ENCODE measurements at places on chromosomes 4 and X.

- no peak for DNase-seq
These were observed 21.1 kb downstream of the KANTR start for GRCh38 chrX:53114864-53115549.

DNA sequence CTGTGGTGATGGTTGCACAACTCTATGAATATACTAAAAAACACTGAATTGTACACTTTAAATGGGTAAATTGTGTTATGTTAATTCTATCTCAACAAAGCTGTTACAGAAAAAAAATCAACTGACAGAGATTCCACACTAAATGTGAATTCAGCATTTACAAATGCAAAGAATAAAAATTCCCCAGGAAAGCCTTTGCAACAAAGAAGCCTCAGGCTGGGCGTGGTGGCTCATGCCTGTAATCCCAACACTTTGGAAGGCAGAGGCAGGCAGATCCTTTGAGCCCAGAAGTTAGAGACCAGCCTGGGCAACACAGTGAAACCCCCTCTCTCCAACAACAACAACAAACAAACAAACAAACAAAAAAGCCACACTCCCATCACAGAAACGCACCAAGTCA is 8.9 kb downstream of the BCLAF3 start:
- DNase-seq: no peak

- peak; percentile 23 for DNase-seq
These were observed 66.0 kb upstream of the TENM3 start for GRCh38 chr4:182177166-182177565.

DNA sequence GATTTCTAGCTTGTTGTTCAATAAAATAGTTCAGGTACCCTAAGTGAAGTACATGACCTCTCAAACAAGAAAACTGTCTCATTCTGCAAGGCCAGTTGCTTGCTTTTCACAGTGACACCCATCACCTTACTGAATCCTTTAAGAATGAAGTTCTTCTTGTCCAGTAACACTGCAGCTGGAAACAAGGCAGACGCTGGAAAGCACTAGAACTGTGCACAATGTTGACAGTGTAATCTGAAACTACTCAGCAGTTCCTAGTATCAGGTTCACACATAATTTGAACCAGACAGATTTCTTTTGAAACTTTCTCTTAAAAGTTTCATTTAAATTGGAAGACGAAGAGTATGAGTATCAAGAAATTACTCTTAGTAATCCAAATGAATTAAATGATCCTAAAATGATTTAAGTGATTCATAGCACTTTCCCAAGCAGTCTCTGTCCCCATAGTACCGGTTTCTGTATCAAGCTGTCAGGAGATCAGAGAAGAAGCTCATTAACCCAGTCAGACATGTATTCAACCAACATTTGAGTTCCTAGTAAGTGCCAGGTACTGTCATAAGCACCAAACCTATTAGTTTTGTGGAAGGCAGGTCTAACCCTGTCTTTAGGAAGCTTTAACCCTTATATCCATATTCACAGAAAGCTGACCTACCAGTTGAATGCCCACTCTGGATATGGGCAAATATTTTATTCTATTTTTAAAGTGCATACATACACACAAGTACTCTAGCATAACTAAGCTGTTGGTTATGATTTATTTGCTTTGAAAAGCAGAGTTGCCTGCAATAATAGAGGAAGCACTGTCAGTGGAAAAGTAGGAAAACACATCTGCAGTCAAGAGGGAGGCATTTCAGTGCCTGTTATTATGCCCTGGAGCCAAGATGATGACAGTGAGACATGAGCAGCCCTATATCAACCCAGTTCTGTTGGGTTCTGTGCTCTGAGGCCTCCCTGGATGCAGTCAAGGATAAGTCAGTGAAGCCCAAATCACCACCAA is 63.6 kb downstream of the PALLD start:
- DNase-seq: peak; percentile 57

- no peak for DNase-seq
These were observed 66.8 kb upstream of the LSM6 start for GRCh38 chr4:146108756-146109155.

DNA sequence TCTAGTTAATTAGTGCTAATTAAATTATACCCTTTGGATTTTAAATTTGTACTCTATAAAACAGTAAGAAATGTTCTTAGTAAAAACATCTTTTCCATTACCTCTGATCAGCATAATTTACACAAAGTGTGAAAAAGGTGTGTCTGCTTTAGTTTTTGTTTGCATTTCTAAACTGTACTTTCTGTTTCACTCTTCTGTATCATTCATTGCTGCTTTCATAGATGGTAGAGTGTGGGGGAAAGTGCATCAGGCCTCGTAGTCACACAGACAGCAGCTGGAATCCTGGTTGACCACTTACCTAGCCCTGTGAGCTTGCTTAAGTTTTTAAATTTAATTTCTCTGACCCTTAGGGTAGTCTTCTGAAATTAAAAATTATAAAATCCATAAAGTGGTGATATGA is 275.4 kb upstream of the PITX2 start:
- no peak for DNase-seq

DNA sequence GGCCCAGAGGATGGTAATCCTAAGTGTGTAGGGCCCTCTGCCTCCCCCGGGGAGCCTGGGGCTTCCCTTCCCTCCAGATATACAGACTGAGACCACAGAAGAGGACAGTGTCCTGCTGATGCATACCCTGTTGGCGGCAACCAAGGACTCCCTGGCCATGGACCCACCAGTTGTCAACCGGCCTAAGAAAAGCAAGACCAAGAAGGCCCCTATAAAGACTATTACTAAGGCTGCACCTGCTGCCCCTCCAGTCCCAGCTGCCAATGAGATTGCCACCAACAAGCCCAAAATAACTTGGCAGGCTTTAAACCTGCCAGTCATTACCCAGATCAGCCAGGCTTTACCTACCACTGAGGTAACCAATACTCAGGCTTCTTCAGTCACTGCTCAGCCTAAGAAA is 1.9 kb downstream of the TRO start:
- DNase-seq: no peak

DNA sequence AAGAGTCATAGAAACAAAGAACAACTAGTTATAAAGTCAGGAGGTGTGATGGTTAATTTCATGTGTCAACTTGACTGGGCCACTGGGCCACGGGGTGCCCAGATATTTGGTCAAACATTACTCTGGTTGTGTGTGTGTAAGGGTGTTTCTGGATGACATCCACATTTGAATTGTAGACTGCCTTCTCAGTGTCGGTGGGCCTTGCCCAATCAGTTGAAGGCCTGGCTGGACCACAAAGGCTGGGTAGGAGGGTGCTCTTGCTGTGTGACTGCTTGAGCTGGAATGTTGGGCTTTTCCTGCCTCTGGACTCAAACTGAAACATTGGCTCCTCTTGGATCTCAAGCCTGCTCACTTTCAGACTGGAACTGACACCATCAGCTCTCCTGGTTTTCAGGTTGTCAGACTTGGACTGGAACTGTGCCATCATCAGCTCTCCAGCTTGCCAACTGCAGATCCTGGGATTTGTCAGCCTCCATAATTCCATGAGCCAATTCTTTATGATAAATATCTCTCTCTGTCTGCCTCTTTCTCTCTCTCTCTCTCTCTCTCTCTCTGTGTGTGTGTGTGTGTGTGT is 41.4 kb downstream of the CLDN34 start:
- peak; percentile 42 for DNase-seq

GRCh38 chr4:71406459-71406963 is 67.7 kb downstream of the SLC4A4 start:
- peak; percentile 58 for DNase-seq

DNA sequence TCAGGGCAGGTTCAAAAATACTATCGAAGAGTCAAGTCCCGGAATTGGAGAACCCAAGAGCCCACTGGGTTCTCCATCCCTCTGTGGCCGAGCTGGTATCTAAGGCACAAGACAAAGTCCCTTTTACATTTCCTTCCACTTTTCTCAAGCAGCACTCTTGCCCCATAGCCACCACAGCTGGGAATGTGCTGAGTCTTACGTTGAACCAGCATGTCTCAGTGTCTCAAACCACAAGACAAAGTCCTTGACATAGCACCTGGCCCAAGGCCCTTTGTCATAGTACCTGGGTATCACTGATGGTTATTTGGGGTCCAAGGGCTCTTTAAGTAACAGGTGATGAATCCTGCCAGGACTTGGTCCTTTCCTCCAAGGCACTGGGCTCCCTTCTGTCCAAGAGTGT is 210.2 kb upstream of the IRS4 start:
- DNase-seq: no peak

GRCh38 chr4:98677799-98678198 is 19.4 kb upstream of the TSPAN5 start:
- DNase-seq: peak; percentile 28

GRCh38 chrX:153460826-153461225 is 9.6 kb downstream of the HAUS7 start:
- DNase-seq: peak; percentile 39

- no peak for DNase-seq
These were observed 50.6 kb upstream of the SHOX start for GRCh38 chrX:580030-580429.

Data from fibroblast of upper back skin (primary cell).